ENCODE measurements at places on chromosomes 5 and 9.
A peak's percentile ranks its signal among the peaks of the same experiment; 100 is the strongest.

DNA sequence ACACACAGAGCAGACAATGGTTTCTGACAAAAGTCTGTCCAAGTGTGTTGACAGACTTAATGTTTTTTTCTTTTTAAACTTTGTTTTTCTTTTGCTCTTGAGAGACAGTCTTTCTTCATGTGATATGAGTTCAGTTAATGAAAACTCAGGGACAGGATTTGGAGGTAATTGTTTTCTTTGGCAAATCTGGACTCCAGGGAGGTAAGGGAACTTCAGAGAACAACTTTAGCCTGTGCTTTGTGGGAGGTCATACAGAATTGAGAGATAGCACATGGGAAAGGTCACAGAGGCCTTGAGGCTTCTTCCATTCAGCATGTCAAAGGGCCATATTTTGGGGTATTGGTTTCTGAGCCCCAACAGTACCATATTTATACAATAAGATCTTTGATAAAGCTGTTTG is 9.3 kb downstream of the C9orf153 start:
- DNase-seq, result no peak

DNA sequence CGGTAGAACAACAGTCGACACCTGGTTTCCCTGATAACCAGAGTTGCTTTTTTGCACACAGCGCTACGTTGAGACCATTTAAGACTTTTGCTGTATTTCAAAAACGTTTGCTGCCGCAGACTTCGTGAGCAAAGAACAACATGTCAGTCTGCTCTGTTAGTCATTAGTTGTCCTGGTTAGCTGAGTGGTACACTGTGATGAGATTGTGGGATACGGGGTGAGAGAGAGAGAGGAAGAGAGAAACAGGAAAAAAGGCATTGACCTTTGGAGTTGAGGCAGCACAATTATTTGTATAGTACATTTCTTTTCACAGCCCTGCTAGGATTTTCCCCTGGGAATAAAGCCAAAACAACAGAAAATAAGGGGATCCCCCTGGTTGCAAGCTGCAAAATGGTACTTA is 306.1 kb upstream of the WWC1 start:
- DNase-seq, result no peak

DNA sequence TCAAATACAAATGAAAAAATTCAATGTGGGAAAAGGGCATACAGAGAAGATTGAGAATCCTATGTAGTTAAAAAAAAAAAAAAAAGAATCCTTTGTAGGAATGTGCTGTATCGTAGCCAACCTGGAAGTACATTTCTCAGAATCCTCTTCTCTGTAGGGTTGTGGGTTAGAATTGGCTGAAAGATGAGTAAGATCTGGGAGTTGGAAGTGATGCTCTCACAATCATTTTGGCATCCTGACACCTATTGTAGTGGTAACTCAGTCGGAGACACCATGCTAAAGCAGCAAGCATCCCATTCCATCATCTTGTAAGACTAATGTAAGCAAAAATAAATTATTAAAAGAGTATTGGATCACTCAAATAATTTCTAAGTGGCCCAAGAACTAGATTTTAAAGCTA is 30.6 kb downstream of the MRPL22 start:
- no peak for DNase-seq

DNA sequence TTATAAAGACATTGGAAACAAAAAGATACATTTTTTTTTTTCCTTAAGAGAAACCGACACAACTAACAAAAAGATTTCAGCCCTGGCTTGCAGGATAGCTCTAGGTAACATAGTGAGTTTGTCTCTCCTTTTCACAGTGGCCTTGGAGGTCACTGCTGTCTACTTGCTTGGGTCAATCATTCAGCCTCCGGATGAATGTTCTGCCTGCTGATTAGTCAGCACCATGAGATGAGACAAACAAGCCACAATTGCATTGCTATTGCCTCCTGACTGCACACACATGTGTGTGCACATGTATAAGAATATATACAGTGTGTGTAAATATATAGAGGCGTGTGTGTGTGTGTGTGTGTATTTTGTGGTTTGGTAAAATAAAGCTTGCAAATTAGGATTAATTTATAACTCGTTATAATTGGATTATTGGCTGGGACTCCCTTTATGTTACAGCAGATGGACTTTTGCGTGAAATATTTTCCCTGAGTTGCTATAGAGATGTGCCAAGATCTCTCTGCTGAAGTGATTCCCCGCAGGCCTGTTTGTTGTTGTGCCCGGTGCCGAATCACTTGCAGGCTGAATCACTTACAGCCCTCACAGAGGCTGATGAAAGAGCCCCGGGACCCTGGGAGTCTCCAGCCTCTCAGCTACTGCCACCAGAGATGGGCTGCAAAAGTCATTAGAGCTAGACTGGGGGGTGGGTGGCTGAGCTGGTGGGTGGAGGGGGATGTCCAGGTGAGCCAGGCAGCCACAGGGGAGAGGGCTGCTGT is 161.2 kb downstream of the FGF18 start:
- DNase-seq, result no peak

DNA sequence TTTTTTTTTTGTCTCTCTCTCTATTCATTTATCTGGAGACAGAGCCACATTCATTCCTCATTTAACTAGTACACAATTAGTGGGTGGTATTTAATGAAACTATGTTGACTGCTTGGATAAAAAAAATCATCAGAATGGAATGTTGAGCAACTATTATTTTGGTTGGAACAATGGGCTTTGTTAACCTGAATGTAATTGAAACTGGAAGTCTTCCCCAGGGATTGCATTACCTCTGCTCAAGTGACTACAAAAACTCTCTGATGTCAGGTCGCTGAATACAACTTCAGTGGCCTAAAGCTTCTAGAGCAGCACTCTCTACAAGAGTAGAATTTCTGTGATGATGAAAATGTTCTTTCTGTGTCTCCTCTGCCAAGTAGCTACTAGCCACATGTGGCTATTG is 295.8 kb downstream of the DEPDC1B start:
- no peak for DNase-seq

- no peak for DNase-seq
Measured at GRCh38 chr5:59673438-59674058, 220.0 kb downstream of the PDE4D start.

DNA sequence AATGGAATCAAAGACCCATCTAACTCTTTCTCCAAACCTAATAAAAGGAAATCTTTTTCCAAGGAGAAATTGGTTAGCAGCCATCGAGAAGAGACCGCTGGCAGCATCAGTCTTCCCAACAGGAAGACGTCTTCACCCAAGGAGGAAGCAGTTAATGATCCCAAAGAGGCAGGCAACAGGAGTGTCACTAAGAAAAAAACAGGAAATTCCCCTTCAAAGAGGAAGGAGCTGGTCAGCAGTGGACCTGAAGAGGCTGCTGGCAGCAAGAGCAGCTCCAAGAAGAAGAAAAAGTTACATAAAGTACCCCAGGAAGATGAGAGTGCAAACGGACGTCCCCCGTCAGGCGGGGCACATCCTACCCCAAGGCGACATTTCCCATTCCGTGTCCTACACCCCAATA is 143.7 kb downstream of the ELAVL2 start:
- no peak for DNase-seq

DNA sequence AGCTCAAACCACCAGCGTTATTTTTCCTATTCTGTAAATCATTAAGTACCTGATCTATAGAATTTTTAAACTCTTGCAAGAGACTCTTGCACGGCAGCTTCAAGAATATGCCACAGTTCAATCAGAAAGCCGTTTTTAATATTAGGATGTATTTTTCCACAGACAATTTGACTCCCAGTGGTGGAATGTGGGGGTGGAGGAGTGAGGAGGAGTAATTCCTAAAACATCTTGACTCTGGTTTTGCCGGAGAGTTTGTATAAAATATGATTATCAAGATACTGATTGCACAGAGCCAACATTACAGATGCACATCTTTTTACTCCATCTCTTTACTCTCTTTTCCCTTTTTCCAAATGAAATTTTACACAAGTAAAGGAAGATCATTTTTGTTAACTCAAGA is 288.3 kb downstream of the ENC1 start:
- DNase-seq, result no peak

GRCh38 chr5:133682451-133682850 is 70.1 kb upstream of the FSTL4 start:
- peak; percentile 26 for DNase-seq

GRCh38 chr5:126499853-126500342 is 76.7 kb downstream of the GRAMD2B start:
- DNase-seq, result no peak

- no peak for DNase-seq
Measured at GRCh38 chr9:91477106-91477505, 53.5 kb upstream of the NFIL3 start.

DNA sequence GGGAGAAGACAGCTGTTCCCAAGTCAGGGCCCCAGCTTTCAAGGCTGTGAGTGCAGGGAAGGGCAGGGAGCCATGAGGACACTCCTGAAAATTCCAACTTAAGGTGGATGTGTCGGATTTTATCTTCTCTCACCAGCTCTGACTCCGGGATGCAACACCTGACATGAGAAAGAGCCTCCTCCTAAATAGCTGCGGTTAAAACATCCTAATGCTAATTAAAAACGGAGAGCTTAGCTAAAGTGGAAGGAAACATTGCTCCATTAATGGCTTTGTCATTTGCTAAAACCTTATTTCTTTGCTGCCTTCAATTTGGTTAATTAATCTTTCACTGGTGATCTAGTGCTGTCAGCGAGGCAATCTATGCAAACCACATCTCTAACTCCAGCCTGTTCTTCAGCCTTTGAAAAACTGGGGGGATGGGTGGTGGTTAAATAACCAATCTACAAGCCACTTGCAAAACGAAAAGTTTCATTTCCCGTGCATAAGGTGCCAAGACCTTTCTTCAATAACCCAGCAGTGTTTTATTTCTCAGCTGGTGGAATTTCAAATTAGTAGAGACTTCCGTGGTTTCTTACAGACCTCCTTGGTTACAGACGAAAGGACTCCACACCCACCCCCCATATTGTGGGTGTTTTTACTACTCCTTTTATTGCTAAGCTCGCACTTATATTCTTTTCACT is 379.6 kb downstream of the MLLT3 start:
- DNase-seq, result no peak

DNA sequence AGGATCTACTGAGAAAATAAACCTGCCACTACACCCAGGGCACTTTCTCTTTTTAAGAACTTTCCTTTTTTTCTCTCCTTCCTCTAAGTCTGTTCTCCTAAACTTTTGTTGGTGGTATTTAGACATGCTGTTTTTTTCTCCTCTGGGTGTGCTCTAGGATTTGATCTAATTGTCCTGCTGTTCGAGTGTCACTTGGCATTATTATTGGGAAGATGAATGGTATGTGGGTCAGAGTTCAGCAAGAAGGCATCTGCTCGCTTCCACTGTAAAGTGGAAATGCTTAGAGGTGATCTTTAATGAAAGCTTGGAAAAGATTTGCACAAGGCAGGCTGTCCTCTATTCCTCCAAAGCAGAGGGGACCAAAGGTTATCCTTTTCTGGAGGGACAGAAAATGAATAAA is 1.3 kb upstream of the PLPPR1 start:
- no peak for DNase-seq

GRCh38 chr5:181127907-181128626 is 2.9 kb downstream of the OR2V1 start:
- peak; percentile 37 for DNase-seq

DNA sequence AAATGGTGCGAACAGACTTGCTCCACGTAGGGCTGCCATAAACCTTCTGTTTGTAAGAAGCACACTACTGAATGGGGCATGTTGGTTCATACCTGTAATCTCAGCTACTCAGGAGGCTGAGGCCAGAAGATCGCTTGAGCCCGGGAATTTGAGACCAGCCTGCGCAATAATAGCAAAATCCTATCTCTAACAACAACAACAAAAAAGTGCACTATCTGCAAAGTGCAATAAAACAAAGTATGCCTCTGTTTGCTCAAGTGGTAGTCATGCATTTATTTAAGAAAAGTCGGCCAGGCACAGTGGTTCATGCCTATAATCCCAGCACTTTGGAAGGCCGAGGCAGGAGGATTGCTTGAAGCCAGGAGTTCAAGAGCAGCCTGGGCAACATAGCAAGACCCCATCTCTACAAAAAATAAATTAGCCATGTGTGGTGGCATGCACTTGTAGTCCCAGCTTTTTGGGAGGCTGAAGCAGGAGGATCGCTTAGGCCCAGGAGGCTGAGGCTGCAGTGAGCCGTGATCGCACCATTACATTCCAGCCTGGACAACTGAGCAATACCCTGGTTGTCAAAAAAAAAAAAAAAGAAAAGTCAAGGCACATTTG is 5.2 kb downstream of the ATPSCKMT start:
- no peak for DNase-seq

DNA sequence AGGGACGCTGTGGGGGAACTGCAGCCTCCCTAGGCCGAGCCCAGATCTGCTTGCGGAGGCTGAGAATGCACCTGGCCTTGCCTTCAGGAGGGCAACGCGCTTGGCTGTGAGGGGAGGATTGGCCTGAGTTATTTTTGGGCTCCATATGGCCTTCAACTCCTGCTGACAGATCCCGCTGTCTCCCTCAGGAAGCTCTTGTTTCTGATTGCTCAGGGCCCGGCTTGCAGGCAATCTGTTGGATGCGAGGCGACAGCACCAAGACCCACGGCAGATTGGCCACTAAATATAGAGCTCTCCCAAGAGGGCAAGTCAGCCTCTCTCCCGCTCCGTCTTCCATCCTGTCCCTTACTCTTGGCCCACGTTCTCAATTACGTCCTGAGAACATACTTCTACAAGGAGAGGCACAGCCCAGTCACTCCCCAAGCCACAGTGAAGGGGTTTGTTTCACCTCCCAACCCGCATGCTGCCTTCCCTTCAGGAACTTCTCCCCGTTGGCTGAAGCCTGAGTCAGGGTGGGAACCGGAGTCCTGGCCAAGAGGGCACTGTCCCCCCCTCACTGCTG is 53.6 kb downstream of the RASGEF1C start:
- DNase-seq, result no peak

DNA sequence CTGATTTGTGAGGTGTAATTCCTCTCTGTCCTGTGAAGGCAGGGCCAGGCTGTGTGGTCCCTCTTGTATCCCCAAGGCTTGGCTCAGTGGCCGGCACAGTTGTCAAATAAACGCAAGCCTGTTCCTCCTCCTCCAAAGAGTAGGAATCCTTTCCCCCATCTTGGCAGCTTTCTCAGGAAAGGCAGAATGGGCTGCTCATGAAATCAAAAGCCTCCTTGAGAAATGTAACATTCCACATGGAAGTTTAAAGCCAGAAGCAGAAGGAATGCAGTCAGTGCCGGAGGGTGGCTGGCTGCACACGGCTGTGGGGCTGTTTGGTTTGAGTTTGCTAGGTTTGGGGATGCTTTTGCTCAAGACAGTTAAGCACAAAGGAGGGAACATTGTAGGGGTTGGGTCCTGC is 34.5 kb upstream of the MED10 start:
- DNase-seq, result no peak

All from activated CD8-positive, alpha-beta memory T cell treated with anti-CD3 and anti-CD28 coated beads, Interleukin-2, amount 50 U/mL, for 48 hours (primary cell).